ENCODE measurements at places on chromosomes 6 and 20.

DNA sequence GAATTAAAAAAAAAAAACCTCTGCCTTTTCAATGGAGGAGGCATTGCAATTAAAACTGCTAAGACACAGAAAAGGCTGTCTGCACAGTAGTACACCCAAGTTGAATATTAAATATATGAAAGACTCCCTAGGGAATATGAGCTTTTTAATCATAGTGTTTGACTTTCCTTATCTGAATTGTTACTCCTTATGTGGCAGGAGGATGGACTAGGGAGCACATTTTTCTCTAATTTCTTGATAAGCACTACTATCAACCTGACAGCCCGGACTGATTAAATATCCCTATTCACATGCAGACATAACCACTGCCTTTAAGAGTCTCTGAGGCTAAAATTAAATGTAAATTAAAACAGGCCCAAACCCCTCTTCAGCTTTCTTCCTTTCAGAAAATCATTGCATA is 428.6 kb upstream of the GJE1 start:
- DNase-seq: no peak

- DNase-seq: no peak
Observed at GRCh38 chr20:50520222-50520880, 10.2 kb downstream of the PTPN1 start.

- no peak for DNase-seq
Observed at GRCh38 chr6:34571388-34571787, 15.3 kb upstream of the SPDEF start.

DNA sequence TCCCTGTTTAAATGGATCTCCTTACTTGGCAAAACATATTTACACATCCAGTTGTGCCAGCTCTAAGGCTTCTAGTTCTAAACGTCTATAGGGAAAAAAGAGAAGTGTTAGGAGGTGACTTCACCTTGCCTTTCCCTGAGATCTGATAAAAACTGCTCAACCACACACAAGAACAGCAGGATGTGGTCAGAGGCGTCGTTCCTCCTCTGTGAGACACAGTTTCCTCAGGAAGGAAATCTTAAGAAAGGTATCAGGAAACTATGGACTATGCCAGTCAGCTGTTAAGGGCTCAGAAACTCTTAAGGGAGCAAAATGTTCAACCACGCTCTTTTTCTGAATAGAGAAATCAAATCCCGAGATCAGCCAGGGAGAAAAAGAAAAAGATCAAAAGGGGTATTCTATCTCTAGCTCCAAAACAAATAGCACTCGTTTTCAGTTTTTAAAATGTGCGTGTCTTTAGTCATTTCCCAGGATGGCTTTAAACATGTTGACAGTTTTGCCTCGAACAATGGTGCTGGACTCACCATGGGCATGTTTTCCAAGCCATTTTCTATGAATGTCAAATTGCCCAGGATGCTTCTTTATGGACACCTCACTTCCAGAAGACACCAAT is 154.5 kb downstream of the HACE1 start:
- DNase-seq: peak; percentile 43

DNA sequence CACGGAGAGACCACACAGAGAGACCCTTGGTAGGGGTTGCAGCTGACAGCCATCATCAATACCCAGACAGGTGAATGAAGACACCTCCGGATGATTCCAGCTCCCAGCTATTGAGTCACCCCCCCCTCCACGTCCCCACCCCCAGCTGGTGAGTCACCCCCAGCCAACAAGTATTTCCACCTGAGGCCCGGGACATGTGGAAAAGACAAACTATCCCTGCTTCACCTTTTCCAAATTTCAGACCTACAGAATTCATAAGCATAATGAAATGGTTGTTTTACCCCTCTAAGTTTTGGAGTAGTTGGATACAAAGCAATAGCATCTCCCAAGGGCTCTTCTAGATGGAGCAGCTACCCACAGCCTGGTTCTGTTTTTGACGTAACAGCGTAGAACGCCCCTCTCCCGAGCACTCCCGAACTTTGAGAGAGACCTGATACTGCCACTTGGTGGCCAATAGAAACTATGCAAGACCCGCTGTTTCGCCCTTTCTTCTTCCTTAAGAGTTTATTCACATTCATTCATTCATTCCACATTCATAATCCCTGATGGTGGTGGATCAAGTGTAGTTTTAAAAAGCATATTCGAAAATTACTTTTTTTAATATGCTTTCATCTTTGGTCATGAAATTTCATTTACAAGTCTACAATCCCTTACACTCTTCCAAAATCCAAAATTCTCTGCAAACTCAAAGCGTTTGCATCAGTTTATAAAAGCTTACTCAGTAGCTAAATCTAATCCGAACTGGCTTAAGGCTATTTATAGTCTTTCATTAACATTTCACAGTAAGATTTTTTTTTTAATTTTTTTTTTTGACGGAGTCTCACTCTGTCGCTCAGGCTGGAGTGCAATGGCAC is 15.1 kb upstream of the PPP1R16B start:
- DNase-seq: no peak

DNA sequence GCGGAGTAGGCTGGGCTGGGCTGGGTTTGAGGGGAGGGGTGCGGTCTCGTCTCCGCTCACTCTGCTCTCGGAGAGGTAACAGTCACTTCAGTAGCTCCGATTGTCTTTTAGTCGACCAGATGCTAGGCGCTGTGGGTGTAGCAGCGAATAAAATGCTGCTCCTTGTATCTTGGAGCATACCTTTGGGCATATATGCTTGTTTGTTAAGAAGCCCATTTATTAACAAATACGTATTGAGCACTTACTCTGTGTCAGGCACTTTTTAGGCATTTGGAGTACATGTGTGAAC is 545 bp downstream of the ACTR5 start:
- no peak for DNase-seq

GRCh38 chr6:11142296-11143027 is 30.9 kb upstream of the ERVFRD-1 start:
- no peak for DNase-seq

- no peak for DNase-seq
Observed at GRCh38 chr6:104754788-104755409, 104.8 kb downstream of the HACE1 start.

DNA sequence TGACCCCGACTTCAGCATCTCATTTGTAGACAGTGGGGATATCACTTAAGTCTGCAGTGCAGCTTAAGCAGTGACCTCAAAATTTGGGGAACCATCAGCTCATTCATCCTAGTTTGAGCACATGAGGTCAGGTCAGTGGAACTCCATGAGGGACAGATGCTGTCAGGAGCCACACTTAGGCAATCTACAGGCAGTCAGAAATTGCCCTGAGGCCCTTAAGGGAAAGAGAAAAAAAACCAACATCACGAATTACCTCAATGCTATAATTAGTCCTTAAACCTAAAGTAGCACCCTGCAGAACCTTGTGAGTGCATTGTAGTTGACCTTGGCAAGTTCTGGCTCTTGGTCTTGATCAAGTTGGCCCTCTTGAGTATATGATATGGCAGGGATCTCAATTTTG is 21.1 kb downstream of the TMEM74B start:
- no peak for DNase-seq

DNA sequence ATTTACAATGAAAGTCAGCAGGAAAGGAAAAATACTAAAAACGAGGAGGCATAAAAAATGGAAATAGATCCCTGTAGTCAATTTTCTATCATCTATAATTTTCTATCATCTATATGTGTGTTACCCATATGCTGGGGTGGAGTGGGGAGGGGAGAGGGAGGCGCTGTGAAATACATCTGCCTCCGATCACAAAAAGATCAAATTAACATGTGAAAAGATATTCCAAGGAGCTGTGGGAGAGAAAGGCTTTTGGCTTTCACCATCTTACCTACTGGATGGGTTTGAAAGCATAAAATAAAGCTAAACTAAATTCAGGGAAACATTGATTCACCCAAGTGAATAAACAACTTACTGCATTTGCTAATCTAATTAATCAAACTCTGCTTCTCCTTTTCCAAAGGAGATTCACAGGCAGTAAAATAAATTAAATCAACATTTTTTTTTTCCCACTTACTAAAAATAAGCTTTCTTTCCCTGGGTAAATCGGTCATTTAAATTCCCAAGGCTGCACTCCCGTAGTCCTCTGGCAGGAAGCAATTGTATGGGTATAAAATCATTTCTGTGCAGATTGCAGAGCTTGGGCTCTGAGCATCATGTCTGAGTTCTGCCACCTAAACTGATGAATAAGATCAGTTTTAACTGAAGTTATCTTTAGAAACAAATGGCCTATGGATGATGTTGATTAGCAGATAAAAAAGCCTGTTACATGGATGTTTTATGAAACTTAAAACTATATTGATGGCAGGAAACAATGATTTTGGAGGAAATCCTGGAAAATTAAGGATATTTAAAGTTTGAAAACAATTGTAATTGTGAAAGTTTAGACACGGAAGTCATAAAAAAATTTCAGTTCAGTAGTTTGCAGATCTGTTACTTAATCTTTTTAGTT is 147.9 kb downstream of the SOX4 start:
- DNase-seq: no peak

- no peak for DNase-seq
Observed at GRCh38 chr6:39453956-39454524, 131.5 kb upstream of the KCNK16 start.

DNA sequence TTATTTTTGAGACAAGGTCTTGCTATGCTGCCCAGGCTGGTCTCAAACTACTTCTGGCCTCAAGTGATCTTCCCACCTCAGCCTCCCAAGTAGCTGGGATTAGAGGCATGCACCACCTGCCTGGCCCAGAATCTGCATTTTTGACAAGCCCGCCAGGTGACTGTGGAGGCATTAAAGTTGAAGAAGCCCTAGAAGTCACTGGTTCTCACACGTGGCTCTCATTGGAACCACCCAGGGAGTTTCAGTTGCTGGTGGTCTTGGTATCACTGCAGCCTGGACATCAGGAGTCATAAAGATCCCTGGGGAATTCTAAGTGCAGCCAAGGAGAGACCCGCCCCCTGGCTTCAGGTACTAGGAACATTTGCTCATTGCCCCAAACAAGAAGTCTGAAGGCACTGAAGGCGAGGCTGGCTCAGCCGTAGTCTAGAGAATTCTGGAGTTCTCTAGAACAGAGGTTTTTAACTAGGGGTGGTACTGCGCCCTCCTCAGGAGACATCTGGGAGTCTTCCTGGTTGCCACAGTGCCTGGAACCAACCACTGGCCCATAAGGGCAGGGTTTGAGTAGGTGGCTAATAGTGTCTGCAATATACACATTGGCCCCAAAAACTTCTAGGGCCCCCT is 182.8 kb downstream of the ZMYND8 start:
- DNase-seq: no peak

GRCh38 chr6:160519603-160520042 is 144.5 kb downstream of the LPA start:
- no peak for DNase-seq

- DNase-seq: no peak
Observed at GRCh38 chr20:61322151-61322865, 70.2 kb downstream of the CDH4 start.

DNA sequence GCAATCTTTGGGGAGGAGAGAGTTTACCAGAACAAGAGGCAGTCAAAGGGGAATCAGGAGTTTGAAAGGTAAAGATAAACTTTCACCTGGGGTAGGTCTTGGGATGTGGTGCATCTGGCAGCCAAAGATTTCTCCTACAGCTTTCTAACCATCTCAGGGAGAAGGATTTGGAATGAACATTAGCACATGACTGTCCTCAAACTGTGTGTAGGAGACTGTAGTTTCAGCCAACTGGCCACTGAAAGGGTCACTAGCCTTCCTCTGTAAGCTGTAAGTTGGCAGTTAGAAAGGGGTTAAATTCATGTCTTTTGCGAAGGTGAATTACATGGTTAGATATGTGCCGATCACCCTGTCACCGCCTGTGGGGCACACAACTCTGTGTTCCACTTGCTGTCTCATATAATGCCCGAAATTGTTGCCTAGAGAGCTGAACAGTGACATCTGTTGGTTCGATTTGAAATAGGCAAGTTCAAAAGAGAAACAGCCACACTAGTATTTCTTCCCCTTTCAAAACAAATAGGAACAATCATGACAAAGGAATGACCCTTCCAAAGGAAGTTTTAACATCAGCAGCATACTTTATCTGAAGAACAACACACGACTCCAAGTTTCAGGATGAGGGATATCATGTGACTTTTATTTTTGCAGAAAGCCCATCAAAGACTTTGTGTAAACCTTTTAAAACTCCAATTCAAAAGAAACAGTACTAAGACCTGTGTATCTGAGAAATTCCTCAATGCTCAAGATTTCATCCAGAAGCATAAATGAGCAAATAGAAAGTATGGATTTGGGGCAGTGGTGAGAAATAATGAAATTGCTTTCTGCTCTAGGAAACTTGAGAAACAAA is 1.1 kb upstream of the OPN5 start:
- peak; percentile 16 for DNase-seq

DNA sequence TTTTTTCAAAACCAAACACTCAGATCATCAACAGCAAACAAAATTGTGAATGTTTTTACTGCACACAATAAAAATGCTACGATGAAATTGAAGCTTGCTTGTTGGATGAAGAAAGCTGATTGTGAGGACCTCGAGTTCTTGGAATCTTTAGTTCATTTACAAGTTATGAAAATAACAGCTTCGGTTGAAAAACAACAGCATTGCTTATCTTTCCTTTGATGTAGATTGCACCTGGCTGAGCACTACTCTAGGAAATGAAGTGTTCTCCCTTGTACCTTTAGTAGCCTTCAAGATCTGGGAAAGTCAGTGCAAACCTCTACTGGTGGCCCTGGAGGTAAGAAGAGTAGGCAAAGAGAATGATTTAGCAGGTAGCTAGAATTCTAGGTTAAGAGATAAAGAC is 2.2 kb upstream of the HMGN3 start:
- DNase-seq: no peak

DNA sequence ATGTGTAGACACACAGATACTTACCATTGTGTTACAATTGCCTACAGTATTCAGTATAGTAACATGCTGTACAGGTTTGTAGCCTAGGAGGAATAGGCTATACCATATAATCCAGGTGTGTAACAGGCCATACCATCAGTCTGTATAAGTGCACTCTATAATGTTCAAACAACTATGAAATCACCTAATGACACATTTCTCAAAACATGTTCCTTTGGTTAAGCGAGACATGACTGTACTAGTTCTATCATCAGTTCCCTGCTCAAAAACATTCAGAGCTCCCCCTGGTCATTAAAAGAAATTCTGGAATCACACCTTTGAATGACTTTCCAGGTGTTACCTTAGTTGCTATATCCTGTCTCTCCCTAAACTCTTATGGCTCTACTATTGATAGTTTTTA is 70.4 kb upstream of the SLC2A12 start:
- DNase-seq: no peak

All from activated T-helper 2 cell treated with anti-CD3 and anti-CD28 coated beads, Interferon-gamma antibody, Interleukin-2, Interleukin-4, amounts not matched to agents 10 μg/mL and 5 μg/mL and 100 μg/mL, durations not matched to agents 14 hours and 24 hours and 36 hours (primary cell).